Stimulated activated naive B cell treated with anti-CD40 and anti-IgM and Interleukin-4, amounts not matched to agents 10 μg/mL and 1 μg/mL and 100 μg/mL, for 72 hours (primary cell): ENCODE measurements at places on chromosomes 11 and 22.

DNA sequence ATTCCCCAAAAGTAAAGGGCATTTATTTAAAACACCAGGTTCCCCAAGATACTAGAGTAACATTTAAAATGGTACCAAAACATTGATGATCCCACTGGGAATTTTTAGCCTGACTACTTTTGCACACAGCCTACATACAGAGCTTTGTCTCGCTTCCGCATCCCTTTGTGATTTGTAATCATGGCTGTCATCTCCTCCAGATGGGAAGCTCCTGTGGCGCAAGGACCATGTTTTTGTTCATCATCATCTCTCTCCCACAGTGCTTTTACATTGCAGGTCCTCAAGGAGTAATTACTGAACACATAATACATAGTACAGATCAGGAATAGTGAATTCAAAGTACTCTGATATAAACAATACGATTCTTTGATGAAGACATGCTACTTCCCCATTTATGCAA is 231.2 kb upstream of the MTNR1B start:
- DNase-seq: no peak

GRCh38 chr11:129881570-129882170 is 13.7 kb downstream of the NFRKB start:
- no peak for DNase-seq

DNA sequence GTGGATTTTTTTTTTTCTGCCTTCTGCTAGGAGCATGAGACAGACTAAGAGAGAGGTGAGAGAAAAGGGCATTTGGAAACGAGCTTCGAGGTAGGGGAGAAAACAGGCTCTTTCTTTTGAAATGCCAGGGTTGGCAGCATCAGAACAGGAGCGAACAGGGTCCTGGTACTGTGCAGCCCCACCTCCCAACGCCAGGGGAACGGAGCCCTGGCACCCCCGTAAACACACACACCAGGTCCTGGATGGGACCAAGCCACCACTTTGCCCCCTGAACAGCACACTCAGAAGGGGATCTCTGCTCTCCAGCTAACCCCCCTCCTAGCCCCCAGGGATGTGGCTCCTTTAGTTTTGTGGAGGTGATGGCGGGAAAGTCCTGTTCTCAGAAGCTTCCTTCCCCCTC is 127.1 kb downstream of the CTTN start:
- DNase-seq: no peak

DNA sequence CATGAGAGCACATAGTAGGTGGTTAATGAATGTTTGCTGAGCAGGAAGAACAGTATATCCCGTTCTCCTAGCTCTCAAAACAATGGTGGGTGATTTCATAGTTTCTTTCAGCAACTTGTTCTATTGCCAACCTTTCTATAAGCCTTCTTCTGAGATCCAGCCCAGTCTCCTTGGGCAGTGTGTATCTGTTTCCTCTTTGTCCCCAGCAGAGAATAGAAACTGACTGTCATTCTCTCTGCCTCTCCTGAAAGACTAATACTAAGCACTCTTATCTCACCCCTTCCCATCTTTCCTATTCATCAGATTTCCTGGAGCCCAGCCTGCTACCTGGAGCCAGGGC is 272.9 kb downstream of the ST3GAL4 start:
- no peak for DNase-seq
